NCI-H510A (cell line): ENCODE measurements at places on chromosomes 7 and 10.

DNA sequence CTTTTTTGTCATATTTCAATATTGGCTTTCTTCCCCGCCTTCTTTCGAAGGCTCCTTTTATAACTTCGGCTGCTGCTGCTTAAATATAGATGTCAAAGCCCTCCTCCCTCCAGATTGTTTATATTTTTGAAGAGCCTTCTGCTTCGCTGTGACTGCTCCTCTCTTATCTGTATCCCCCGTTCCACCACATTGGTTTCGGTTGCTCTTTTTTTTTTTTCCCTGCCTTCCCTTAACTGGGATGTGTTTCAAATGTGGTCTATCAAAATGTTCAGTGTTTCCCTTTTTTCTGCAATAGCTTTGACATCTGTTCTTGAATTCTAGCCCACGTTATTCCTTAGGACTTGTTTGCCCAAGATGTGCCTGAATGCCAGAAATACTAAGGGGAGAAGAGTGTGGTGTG, 96.4 kb downstream of the CUX1 start:
- no peak for DNase-seq

- DNase-seq: no peak
These were observed 575.6 kb downstream of the KIF20B start for GRCh38 chr10:90276894-90277475.

DNA sequence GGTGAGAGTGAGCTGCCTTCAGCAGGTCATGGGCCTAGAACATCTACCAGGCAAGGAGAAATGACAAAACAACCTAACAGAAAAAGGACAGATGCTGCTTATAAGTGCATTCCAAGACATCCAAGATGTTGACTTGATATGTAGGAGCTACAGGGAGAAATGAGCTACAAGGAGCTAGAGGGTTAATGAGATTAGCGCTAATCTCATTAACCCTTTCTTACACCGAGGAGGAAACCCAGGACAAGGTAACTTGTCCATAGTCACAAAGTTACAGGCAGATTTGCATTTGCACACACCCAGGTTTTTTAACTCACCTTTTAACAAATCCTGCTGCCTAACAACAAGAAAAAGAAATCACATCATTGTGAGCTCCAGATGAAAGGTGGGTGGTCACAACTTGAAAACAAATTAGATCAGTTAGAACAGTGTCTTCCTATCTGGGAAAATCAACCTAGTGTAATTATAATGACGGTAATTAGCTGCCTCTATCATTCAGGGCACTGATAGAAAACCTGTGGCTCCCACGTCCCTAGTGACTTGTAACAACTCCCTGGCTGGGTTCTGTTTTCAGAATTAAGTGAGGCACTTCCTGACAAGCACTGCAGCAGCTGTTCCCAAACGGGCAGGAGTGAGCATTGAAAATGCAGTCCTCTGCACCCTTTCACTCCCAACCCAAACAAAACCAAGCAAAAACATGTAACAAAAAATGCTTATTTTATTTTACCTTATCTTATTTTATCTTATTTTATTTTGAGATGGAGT, 5.7 kb downstream of the KIAA1549 start:
- DNase-seq: no peak

GRCh38 chr10:86308056-86308455, 58.5 kb downstream of the GRID1 start:
- no peak for DNase-seq

- DNase-seq: no peak
These were observed 62.2 kb downstream of the VIM start for GRCh38 chr10:17290226-17290625.

DNA sequence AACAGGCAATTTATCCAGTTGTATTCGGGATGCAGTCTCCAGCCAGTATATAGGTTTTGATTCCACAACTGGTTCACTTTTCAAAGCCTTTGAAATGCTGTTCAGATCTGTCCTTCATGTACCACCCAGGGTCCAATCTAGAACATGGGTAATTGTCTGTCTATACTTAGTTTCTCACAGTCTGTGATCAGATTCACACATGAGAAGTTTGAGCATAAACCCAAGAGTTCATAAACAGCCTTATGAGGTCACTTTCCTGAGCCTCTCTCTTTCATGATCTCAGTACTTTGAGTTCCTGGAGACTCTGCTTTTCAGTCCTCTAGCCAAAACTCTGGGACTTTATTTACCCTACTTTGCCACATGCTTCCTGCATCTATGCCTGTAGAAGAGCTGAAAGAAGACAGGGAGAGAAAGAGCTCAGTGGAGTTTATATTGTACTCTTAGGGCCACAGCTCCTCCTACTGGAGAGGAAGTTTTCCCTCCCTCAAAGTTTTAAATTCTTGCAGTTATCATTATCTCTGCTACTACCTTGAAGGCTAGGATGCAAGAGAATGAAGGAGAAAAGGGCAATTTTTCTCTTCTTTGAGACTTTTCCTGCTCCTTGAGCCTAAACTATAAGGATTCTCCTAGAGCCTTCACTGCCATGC, 172.0 kb downstream of the ZEB1 start:
- DNase-seq: no peak

DNA sequence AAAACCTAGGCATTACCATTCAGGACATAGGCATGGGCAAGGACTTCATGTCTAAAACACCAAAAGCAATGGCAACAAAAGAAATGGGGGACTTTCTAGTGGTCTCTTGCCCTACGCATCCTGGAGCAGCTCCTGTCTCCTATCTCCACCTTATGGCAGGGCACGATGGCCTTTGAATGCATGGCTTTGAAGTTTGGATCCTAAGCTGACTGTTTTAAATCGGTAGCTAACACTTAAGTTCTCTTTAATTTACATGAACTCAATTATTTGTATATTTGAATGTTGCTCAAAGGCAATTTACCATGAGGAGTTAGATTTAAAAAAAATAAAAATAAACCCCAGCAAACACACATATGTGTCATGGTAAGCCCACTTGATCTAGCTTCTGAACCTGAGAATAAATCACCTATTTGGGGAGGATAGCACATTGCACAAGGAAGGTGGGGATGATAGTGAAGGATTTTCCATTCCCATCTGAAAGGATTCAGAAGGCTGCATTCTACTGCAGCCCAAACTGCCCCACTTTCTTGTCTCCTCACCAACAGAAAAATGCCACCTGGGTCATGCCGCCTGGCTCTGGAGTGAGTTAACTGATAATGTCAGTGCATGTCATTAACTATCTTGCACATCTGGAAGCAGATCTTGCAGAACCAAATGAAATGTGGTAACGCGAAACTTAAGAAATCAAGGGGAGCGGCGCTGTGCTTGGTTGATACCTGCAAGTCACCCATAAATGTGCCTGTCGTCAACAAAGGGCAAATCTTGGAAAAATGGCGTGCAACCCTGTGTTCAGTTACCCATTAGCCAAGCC, 12.4 kb downstream of the KLF6 start:
- no peak for DNase-seq

- no peak for DNase-seq
These were observed 5.5 kb downstream of the ARID5B start for GRCh38 chr10:61907011-61907410.

GRCh38 chr10:98349508-98349922, 65.5 kb downstream of the PYROXD2 start:
- no peak for DNase-seq

DNA sequence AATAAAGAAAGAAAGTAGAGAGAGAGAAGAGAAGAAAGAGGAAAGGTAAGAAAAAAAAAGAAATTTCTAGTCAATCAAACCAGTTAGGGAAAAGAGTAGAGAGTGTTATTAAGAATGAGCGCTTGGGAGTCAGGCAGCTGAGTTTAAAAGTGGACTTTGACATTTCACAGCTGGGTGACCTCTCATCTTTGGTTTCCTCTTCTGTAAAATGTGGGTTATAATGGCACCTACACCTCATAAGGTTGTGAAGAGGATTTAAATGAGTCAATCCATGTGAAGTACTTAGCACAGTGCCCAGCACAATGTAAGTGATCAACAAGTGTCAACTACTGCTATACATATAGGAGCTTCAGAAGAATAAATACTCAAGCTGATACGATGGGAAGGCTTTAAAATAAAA, 12.2 kb downstream of the HOXA1 start:
- DNase-seq: peak; percentile 15

DNA sequence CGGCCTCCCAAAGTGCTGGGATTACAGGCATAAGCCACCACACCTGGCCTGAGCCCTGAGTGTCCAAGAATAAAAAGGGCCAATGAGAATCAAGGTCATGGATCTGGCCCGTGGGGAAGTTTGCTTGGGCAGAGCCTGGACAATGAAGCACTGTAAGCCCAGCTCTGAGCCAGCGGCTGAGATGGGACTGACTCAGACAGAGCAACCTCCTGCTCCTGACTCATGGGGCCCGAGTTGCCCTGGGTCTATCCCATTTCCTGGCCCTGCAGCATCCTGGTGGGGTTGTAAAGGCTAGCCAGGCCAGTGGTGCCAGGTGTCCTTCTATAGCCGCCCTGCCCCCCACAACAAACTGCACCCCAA, 5.2 kb upstream of the MYH16 start:
- no peak for DNase-seq
